ENCODE measurements at places on chromosomes 1 and 21. TPM values are rescaled to one million over a fixed set of nuclear protein-coding genes. Genes with fewer than 3 reads are reported as not detected.
A peak's percentile ranks its signal among the peaks of the same experiment; 100 is the strongest.

GRCh38 chr1:58741678-58742553 is 41.9 kb downstream of the JUN start:
- no peak overlapping the region for H3K27ac ChIP-seq
- no peaks in the 10 kb centered on the region for H3K4me1 ChIP-seq
- no peaks in the 10 kb centered on the region for H3K36me3 ChIP-seq
- H3K27me3 ChIP-seq, result no peaks in the 10 kb centered on the region

The MROH9 gene
- total RNA-seq, result not detected

The LIX1L gene
- total RNA-seq, result 21.4 TPM

- no peaks in the 10 kb centered on the region for H3K27me3 ChIP-seq
- H3K4me3 ChIP-seq, result no peak overlapping the region
- H3K36me3 ChIP-seq, result no peaks in the 10 kb centered on the region
- H3K27ac ChIP-seq, result no peak overlapping the region
- DNase-seq, result no peak
Observed at GRCh38 chr1:221456918-221457317, 285.0 kb downstream of the DUSP10 start.

The OR2L5 gene
- total RNA-seq, result not detected

The STXBP3 gene
- 50.5 TPM for total RNA-seq

DNA sequence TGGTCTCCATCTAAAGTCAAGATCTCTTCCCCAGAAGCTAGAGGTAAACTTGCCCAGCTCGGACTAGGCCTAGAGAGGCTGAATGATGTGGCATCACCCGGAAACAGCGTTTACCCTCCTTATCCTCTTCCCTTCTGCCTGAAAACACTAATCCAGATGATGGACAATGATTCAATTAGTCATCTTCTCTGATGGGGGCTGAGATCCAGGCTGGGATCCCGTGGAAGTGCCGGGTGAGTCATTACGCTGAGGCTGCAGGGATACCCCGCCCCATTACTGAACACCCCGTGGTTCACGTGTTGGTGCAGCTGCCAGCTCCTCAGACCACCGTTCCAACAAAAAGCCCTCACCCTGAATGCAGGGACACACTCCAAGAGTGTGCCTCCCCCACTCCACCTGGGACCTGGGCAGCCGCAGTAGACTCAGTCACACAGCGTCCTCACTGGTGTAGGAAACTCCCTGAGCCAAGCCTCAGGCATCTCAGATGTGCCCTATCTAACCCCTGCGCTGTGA is 2.0 kb downstream of the S100A6 start:
- H3K36me3 ChIP-seq, result peaks cover 11% of the 10 kb centered on the region
- no peak for DNase-seq
- H3K4me3 ChIP-seq, result peak overlapping the region; percentile 79

The TAGLN2 gene
- total RNA-seq, result 301 TPM

The ADCY10 gene
- 0.52 TPM for total RNA-seq

The USP48 gene
- 76.0 TPM for total RNA-seq

DNA sequence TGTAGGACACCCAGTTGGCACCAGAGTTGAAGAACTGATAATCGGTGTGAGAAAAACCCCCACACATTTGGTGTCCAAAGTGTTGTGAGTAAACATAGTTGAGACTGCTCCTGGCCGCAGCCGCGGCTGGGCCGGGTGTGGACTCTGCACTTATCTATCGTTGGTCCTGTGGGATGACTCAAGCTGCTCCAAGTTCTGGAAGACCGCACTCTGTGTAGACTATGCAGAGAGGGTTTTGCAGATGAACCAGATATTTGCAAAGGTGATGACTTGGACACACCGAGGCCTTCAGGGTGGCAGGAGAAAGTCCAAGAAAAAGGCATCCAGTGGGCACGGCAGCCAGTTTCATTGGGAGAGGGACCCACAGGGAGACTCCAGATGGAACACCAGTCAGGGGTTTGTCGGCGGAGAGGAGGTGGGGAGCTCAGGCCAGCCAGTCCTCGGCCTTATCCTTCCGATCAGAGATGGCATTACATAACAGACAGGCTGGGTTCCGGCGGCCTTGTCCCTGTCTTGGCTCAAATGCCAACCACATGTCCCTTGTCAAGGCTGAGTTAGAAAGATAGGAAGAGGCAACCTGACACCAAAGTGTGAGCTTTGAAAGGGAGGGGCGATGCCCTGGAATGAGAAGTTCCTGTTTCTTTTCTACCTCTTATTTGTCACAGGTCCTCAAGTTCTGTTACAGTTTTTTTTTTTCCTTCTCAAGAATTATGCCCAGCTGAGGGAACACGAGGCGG is 21.1 kb downstream of the C2CD2 start:
- H3K27ac ChIP-seq, result no peak overlapping the region
- H3K27me3 ChIP-seq, result no peaks in the 10 kb centered on the region
- no peak for DNase-seq
- H3K4me1 ChIP-seq, result peaks cover 16% of the 10 kb centered on the region
- no peaks in the 10 kb centered on the region for H3K36me3 ChIP-seq
- H3K4me3 ChIP-seq, result no peak overlapping the region

DNA sequence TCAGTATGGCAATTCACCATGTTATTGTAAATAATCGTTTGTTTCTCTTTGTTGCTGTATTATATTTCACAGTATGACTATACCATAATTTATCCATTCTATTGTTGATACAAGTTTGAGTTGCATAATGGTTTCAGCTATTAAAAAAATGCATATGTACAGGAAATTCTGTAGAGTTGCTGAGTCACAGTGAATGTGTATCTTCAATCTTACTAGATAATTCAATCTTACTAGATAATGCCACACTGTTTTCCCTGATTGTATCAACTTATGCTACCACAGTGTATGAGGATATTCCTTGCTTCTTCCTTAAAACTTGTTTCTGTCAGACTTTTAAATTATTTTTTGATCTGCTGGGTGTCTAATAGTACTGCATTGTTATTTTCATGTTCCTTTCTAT is 3.5 kb upstream of the COA6 start:
- H3K36me3 ChIP-seq, result no peaks in the 10 kb centered on the region
- no peaks in the 10 kb centered on the region for H3K27me3 ChIP-seq
- DNase-seq, result no peak
- H3K27ac ChIP-seq, result no peak overlapping the region

- H3K4me1 ChIP-seq, result peaks cover 4% of the 10 kb centered on the region
- DNase-seq, result peak; percentile 53
- peaks cover 94% of the 10 kb centered on the region for H3K36me3 ChIP-seq
- no peak overlapping the region for H3K27ac ChIP-seq
Observed at GRCh38 chr1:200979574-200980451, 43.7 kb downstream of the KIF21B start.

- DNase-seq, result peak; percentile 76
- no peaks in the 10 kb centered on the region for H3K36me3 ChIP-seq
- peaks cover 45% of the 10 kb centered on the region for H3K4me1 ChIP-seq
- no peaks in the 10 kb centered on the region for H3K27me3 ChIP-seq
- H3K4me3 ChIP-seq, result peak overlapping the region; percentile 15
Observed at GRCh38 chr1:206784471-206784903, 12.2 kb upstream of the IL10 start.

- no peaks in the 10 kb centered on the region for H3K27me3 ChIP-seq
- no peak overlapping the region for H3K27ac ChIP-seq
- DNase-seq, result no peak
- H3K4me3 ChIP-seq, result no peak overlapping the region
Observed at GRCh38 chr1:44032170-44032790, 1.0 kb upstream of the SLC6A9 start.

The ST6GALNAC3 gene
- 1.3 TPM for total RNA-seq

The KCTD3 gene
- total RNA-seq, result 3.0 TPM

GRCh38 chr1:175678471-175678870 is 64.9 kb downstream of the TNR start:
- no peak overlapping the region for H3K27ac ChIP-seq
- H3K27me3 ChIP-seq, result no peaks in the 10 kb centered on the region
- H3K36me3 ChIP-seq, result no peaks in the 10 kb centered on the region
- no peak for DNase-seq
- no peak overlapping the region for H3K4me3 ChIP-seq

The GJA5 gene
- total RNA-seq, result not detected

- DNase-seq, result no peak
- H3K27me3 ChIP-seq, result no peaks in the 10 kb centered on the region
- H3K36me3 ChIP-seq, result peaks cover 12% of the 10 kb centered on the region
- H3K4me3 ChIP-seq, result no peak overlapping the region
Observed at GRCh38 chr21:34908419-34909055, 140.6 kb downstream of the RUNX1 start.

GRCh38 chr1:181127898-181128453 is 39.5 kb downstream of the IER5 start:
- DNase-seq, result no peak
- no peaks in the 10 kb centered on the region for H3K27me3 ChIP-seq
- no peak overlapping the region for H3K27ac ChIP-seq
- no peaks in the 10 kb centered on the region for H3K4me1 ChIP-seq

DNA sequence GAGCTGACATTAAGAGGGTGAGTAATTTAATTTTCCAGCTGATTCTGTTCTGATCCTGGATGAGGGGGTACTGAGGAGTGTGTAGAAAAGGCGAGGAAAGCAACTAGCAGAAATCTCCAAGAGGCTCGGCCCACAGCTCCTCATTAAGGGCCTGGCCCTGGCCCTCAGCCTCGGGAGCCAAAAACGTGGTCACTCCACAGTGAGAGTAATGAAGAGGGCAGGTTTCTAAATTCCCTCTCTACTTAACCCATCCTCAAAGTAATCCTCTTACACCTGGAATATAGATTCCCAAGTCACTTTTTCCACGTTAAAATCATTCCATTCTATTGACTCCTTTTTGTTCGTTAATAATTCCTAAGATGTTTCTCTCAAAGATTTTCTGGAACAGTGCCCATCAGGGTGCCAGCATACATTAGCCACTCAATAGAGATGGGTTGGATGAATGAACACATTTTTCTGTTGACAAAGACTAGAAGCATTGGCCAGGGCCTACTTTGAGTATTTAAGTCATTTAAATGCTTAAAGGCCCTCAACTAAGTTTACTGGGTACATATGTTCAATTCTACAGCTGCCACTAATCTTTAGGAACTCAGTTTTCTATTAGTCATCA is 1.1 kb upstream of the COL11A1 start:
- H3K27ac ChIP-seq, result no peak overlapping the region
- H3K27me3 ChIP-seq, result peaks cover 29% of the 10 kb centered on the region
- H3K4me1 ChIP-seq, result peaks cover 2% of the 10 kb centered on the region
- no peaks in the 10 kb centered on the region for H3K36me3 ChIP-seq

- H3K36me3 ChIP-seq, result no peaks in the 10 kb centered on the region
- no peaks in the 10 kb centered on the region for H3K4me1 ChIP-seq
- no peak for DNase-seq
- H3K27me3 ChIP-seq, result no peaks in the 10 kb centered on the region
- H3K27ac ChIP-seq, result no peak overlapping the region
Observed at GRCh38 chr1:228849011-228849541, 113.8 kb downstream of the RHOU start.

DNA sequence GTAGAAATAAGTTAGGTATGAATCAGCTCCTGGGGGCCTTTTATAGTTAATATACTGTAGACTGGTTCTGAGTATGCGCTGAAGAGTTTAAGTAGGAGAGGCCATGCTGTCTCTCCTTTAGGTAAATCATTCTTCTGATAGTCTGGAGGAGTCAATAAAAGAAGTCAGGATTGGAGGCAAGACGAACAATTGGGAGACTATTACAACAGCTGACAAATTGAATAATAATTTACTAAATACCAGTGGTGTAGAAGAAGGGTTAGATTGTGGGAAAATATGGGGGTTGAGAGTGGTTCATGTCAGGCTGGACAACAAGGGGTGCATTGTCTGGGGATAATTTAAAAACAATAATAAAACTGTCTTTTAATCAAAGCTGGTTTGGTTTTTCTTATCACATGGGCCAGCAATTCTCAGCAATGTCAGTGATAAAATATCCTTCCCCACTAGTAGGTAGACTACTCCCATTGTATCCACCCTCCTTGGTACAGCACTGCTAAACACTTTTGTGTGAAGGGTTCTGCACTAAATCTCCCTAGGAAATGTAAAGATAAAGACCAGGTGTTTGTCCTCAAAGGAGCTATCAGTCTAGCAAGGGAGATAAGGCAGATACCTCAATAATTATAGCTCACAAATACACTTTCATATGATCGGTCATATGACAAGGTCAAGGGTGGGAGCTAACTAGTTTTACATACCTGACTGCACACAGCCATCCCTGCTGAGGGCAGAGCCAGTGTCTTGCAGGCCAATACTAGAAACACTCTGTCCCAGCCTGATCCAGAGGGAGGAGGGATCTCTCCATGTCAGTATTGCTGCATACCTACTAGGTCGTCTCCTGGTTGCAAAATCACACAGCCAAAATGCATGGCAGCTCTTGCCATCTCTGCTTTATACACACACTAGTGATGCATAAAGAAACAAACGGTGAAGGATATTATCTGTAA is 299.7 kb downstream of the VAV3 start:
- no peak for DNase-seq
- no peaks in the 10 kb centered on the region for H3K4me1 ChIP-seq
- no peak overlapping the region for H3K4me3 ChIP-seq
- no peak overlapping the region for H3K27ac ChIP-seq
- H3K36me3 ChIP-seq, result no peaks in the 10 kb centered on the region
- H3K27me3 ChIP-seq, result no peaks in the 10 kb centered on the region

The DSCAM gene
- total RNA-seq, result not detected

GRCh38 chr21:29224006-29224405 is 74.7 kb upstream of the BACH1 start:
- no peak for DNase-seq
- no peak overlapping the region for H3K27ac ChIP-seq
- H3K36me3 ChIP-seq, result no peaks in the 10 kb centered on the region
- H3K4me3 ChIP-seq, result no peak overlapping the region

The LCE6A gene
- not detected for total RNA-seq

The KRTAP13-2 gene
- total RNA-seq, result not detected

- no peaks in the 10 kb centered on the region for H3K27me3 ChIP-seq
- peaks cover 3% of the 10 kb centered on the region for H3K4me1 ChIP-seq
- no peak overlapping the region for H3K27ac ChIP-seq
- H3K4me3 ChIP-seq, result no peak overlapping the region
Observed at GRCh38 chr1:198776602-198777029, 137.8 kb downstream of the PTPRC start.

DNA sequence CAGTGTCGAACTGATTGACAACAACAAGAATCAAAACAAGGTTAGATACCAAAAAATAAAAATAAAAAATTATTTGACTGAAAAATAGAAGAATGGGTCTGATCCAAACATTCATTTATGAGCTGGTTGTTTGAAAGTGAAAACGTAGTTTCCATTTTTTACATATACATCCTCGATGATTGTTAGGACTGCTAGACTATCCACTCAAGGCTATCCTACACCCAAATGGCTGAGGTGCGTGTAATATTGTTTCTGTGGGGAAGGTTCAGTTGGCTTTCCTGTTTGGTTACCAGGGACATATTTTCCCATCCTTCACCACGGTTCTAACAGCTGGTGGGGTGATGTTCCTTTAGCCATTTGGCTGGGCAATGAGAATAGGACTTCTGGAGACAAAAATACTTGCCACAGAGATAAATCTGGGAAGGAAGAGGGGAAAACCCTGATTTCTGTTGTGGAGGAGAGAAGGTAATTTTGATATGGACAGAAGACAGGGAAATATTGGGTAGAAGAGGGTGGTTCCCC is 66.3 kb downstream of the MAP3K7CL start:
- no peak overlapping the region for H3K27ac ChIP-seq
- no peaks in the 10 kb centered on the region for H3K27me3 ChIP-seq
- H3K4me3 ChIP-seq, result peak overlapping the region; percentile 44
- H3K36me3 ChIP-seq, result no peaks in the 10 kb centered on the region
- H3K4me1 ChIP-seq, result peaks cover 11% of the 10 kb centered on the region
- no peak for DNase-seq

- peaks cover 54% of the 10 kb centered on the region for H3K36me3 ChIP-seq
- peak overlapping the region; percentile 67 for H3K27ac ChIP-seq
- H3K4me3 ChIP-seq, result no peak overlapping the region
- no peaks in the 10 kb centered on the region for H3K27me3 ChIP-seq
- H3K4me1 ChIP-seq, result peaks cover 64% of the 10 kb centered on the region
- no peak for DNase-seq
Observed at GRCh38 chr21:34808569-34809204, 139.9 kb downstream of the CLIC6 start.

The GNB1 gene
- total RNA-seq, result 149 TPM

The FAM151A gene
- not detected for total RNA-seq

- H3K27me3 ChIP-seq, result no peaks in the 10 kb centered on the region
- peak; percentile 90 for DNase-seq
- peaks cover 26% of the 10 kb centered on the region for H3K4me1 ChIP-seq
- H3K4me3 ChIP-seq, result peak overlapping the region; percentile 92
Observed at GRCh38 chr1:161305867-161306519, 3.8 kb downstream of the MPZ start.
